Stimulated activated naive CD8-positive, alpha-beta T cell treated with anti-CD3 and anti-CD28 coated beads, Interleukin-15, amount 100 ng/mL, for 72 hours (primary cell): ENCODE measurements at places on chromosomes 6 and 20.
A peak's percentile ranks its signal among the peaks of the same experiment; 100 is the strongest.

DNA sequence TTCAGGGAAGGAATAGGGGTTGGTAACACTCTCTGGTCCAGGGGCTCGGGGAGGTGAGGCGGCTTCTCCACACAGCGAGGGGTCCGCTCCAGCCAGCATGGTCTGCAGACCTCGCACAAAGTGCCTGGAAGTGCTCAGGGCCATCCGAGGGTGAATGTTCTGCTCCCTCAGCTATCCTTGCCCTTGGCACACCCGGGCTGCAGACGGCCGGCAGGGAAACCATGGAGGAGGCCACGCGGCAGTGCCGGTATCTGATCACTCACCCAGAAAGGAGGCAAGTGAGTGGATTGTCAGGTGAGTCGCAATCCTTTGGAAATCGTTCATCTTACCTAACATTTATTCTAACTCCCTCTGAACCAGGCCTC lies 62.0 kb downstream of the DLL1 start:
- DNase-seq: no peak

GRCh38 chr6:87848616-87849015 lies 146.6 kb upstream of the AKIRIN2 start:
- no peak for DNase-seq

DNA sequence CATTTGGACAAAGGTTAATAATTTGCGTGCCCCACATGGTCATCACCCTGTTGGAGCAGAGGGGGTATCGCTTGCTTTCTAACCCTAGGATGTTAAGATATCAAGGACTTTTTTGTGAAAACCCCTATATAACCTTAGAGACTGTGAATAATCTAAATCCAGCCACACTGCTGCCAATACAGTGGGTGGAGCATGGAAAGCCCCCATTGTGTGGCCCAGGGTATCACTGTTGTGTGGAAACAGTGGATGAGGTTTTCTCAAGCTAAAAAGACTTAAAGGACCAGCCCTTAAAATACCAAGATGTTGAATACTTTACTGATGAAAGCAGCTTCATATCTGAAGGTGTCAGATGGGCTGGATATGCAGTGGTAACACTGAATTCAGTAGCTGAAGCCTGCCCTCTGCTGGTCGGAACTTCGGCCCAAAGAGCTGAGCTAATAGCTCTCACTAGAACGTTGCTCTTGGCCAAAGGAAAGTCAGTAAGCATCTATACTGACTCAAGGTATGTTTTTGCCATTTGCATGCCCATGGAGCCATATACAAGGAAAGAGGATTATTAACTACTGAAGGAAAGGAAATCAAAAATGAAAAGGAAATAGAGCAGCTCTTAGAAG lies 695.2 kb downstream of the PHF3 start:
- DNase-seq: peak; percentile 15

GRCh38 chr6:72149715-72150114 lies 263.4 kb downstream of the RIMS1 start:
- DNase-seq: no peak

- DNase-seq: no peak
Measured at GRCh38 chr6:39068391-39068790, 19.8 kb downstream of the GLP1R start.

GRCh38 chr20:32702706-32703425 lies 29.1 kb upstream of the C20orf203 start:
- no peak for DNase-seq

DNA sequence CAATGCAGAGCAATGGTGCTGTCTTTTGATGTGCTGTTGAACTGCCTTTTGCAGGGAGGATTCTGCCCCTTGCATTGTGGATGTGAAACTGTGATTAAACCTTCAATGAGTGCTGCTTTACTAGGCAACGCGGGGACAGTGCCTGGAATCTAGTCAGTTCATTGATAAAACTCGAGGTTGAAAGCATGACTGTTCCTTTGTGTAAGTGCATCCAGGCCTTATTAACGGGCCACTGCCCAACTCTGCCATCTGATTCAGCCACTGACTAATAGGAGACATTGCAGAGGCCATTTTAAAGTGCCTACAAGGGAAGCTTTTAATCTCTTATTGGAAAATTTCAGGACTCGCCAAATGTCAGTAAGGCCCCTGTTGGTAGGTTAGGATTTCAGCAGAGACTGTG lies 49.3 kb downstream of the SLC35F1 start:
- no peak for DNase-seq

GRCh38 chr6:26335631-26336323 lies 29.2 kb upstream of the BTN3A2 start:
- no peak for DNase-seq
